Activated effector memory CD4-positive, alpha-beta T cell treated with Interleukin-2 at 50 U/mL for 16 hours (primary cell): ENCODE measurements at places on chromosomes 1 and 21.

GRCh38 chr1:192787914-192788585, 20.8 kb upstream of the RGS2 start:
- DNase-seq = no peak

DNA sequence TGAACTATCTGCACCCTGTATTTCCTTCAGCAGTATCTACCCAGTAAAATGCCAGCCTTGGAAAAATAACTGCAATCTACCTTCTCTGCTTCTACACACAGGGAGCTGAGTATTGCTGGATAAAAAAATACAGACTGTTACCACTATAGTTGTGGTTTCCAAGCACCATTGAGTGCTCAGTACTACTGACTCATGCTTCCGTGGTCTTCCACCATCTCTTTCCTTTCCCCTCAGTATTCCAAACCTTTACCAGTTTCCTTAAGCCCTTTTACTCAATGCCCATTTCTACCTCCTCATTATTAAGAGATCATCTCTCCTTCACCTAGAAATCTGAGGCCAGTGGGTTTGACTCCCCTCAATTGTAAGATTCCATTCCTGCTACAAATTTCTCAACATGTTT, 23.8 kb downstream of the GLMN start:
- no peak for DNase-seq

DNA sequence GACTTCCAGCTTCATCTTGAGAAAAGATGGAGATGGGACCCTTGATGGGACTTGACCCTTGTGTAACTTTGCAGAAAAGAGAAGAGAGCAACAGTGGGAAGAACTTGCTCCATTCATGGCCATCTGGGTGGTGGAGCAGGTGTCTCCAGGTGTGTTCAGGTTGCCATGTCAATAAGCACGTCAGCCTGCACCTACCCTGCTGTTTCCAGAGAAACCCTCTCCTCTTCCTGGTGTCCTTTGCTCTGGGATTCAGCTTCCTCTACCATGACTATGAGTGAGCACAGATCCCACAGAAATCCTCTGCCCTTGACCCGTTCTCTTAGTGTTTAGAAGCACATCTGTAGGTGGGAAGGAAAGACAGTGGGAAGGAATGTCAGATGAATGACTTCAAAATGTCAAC, 21.8 kb upstream of the OTUD3 start:
- DNase-seq = no peak

DNA sequence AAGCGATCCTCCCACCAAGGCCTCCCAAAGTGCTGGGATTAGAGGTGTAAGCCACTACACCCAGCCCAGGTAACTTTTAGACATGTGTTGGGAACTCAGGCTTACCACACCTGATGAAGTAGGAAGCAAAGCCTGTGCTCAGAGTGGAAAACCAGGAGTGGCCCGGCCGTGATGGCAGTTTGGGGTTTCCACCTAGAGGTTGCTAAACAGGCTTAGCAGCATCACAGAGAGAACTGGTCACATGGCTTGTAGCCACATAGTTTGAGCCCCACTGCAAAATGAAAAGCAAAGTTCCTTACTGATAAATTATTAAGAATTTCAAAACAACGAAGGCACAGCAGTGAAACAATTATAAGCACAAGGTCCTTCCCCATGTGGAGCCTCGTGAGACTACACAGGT, 142.6 kb upstream of the CXADR start:
- no peak for DNase-seq

DNA sequence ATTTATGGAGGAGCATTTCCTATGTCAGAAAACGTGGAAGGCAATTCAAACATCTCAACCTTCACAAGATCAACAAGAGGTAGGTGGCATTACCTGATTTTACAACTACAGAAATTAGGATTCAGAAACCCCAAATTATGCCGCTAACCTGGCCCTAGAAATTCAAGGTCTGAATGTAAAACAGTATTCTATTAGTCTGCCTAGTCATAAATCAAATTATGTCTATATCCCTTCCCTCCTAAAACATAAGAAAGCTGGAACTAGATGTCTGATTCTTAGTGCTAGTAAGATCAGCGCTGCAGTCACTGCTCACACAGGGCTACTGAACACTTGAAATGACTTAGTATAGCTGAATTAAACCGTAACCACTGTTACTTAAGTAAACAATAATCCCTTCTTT, 1.4 kb downstream of the TOMM20 start:
- DNase-seq = no peak

GRCh38 chr1:40622936-40623629, 42.4 kb downstream of the RIMS3 start:
- no peak for DNase-seq

GRCh38 chr21:31993826-31994825, 121.3 kb downstream of the HUNK start:
- DNase-seq = no peak
